ENCODE measurements at places on chromosomes 5 and 9.

- DNase-seq: no peak
Observed at GRCh38 chr5:132059043-132059695, 1.3 kb upstream of the IL3 start.

- DNase-seq: no peak
Observed at GRCh38 chr5:6659941-6660684, 26.9 kb downstream of the SRD5A1 start.

- no peak for DNase-seq
Observed at GRCh38 chr5:181261320-181262049, 542 bp upstream of the TRIM52 start.

GRCh38 chr9:79408617-79409016, 163.1 kb upstream of the TLE4 start:
- no peak for DNase-seq

GRCh38 chr5:75510836-75511434, 494 bp downstream of the CERT1 start:
- DNase-seq: no peak

- no peak for DNase-seq
Observed at GRCh38 chr5:38598994-38599617, 42.7 kb upstream of the LIFR start.

GRCh38 chr9:80437091-80437640, 865.4 kb downstream of the TLE4 start:
- no peak for DNase-seq

- DNase-seq: no peak
Observed at GRCh38 chr9:94526951-94527350, 27.9 kb upstream of the PCAT7 start.

- no peak for DNase-seq
Observed at GRCh38 chr5:135240283-135240633, 158.8 kb downstream of the MACROH2A1 start.

- DNase-seq: no peak
Observed at GRCh38 chr9:89597711-89598362, 7.0 kb upstream of the GADD45G start.
